ENCODE measurements at places on chromosomes 4 and X. TPM values are rescaled to one million over a fixed set of nuclear protein-coding genes. Genes with fewer than 3 reads are reported as not detected.

BCORL1 gene
- total RNA-seq: 1.5 TPM

- no peak for DNase-seq
These were observed 52.9 kb downstream of the TMEM150C start for GRCh38 chr4:82508806-82509428.

DNA sequence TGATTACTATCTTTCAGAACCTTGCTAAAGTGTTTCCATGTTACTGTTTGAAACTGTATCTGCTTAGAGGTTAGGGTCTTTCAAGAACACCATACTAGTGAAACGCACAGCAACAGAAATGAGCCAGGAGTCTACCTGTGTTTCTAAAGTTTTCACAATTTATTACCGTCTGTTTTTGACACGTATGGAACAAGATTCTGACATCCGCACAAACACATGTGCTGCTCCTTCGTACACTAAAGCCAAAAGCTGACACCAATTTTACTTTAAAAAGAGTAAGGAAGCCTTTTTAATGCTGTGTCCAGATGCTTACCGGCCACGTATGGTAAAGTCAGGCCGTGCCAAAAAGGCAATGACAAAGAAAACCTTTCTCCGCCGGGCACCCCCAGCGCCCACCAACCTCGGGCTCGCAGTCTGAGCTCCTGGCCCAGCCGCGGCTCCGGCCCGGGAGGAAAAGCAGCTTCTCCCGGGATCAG lies 532 bp downstream of the RPS4X start:
- DNase-seq: no peak

GRCh38 chrX:140274811-140275525 lies 229.9 kb downstream of the SOX3 start:
- peak; percentile 18 for DNase-seq

- DNase-seq: no peak
These were observed 8.4 kb upstream of the RXFP1 start for GRCh38 chr4:158513256-158513655.

DNA sequence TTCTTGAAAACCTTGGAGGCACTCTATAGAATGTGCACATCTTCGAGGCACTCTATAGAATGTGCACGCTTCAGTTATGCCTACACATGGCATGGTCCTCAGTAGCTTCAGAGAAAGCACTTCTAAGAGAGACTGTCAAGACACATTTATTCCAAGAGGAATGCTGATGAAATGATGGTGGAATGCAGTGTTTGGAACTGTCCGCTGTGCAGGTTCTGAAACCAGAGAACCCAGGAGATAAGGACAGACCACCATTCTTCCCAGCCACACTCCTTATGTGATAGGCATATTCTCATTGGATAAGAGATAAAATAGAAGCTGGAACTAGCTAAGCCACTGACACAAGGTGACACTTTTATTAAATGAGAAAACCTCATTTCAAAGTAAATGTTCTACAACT lies 263.3 kb downstream of the NLGN4X start:
- DNase-seq: no peak
